ENCODE measurements at places on chromosomes 5 and 9.

DNA sequence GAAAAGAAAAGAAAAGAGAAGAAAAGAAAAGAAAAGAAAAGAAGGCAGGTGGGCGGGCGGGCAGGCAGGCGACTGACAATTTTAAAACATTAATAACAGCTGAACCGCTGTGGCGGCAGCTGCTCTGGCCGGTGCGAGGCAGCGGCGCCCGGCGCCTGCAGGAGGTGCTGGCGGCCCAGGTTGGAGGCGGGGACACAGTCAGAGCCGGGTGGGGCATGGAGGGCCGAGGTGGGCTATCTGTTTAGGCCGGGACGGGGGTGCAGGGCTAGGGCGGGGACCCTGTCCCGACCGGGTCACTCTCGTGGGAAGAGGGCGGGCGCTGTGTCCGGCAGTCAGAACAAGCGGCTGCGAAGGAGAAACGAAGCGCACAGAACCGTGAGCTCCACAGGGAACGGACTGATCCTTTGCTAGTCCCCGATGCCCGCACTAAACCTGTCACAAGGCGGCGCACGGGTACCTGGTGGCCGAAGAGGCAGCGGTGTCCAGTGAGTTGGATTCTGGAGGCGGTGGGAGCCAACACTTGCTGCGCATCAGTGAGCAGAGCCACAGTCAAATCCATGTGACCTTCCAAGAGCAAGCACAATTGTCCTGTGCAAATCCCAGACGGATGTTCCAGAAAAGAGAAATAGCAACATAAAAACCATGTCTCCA lies 13.6 kb upstream of the ALDOB start:
- peak; percentile 13 for DNase-seq

GRCh38 chr5:133642153-133642722 lies 29.9 kb upstream of the FSTL4 start:
- no peak for DNase-seq

DNA sequence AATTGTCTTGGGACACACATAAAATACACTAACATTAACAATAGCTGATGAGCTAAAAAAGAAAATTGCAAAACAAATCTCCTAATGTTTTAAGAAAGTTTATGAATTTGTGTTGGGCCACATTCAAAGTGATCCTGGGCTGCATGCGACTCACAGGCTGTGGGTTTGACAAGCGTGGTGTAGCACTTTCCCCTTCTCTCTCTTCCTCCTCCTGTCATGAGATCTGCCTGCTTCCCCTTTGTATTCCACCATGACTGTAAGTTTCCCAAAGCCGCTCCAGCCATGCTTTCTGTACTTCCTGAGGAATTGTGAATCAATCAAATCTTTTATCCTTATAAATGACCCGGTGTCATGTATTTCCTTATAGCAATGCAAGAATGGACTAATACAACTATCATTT lies 178.0 kb downstream of the TLR4 start:
- DNase-seq, result no peak

DNA sequence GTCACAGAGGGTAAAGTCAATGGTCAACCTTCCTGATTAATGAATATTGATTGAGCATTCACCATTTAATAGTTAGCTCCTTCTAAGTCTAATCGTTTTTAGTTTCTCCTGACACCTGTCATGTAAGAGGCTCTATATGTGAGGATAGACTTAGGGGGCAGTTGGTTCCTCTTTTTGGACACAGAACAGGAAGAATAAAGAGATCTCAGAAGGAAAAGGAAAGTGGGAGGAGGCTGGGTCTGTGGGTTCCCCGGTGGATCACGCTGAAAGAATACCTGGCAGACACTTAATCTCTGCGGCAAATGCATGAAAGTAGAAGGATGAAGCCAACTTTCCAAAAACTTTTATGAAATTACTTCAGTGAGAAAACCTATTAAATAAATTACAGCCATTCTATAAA lies 98.4 kb downstream of the PDE4D start:
- no peak for DNase-seq

GRCh38 chr9:129958796-129959195 lies 84.2 kb downstream of the FNBP1 start:
- DNase-seq, result no peak

DNA sequence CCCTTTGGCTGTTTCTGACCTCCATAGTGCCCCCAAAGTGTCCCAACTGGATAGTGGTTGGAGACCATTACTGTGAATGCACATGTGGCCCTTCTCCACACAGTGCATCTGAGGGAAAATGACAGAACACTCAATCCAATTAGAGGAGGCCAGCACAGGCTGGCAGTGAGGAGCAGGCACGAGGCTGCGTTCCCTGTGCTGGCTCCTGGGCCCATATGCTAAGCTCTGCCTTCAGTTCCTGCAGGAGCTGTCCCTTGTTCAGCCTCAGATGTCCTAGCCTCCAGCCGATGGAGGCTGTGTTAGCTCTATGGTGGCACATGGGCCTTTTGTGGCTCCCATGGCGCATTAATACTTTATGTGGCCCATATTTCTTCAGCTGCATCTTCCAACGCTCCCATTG lies 35.8 kb downstream of the ALG2 start:
- no peak for DNase-seq

DNA sequence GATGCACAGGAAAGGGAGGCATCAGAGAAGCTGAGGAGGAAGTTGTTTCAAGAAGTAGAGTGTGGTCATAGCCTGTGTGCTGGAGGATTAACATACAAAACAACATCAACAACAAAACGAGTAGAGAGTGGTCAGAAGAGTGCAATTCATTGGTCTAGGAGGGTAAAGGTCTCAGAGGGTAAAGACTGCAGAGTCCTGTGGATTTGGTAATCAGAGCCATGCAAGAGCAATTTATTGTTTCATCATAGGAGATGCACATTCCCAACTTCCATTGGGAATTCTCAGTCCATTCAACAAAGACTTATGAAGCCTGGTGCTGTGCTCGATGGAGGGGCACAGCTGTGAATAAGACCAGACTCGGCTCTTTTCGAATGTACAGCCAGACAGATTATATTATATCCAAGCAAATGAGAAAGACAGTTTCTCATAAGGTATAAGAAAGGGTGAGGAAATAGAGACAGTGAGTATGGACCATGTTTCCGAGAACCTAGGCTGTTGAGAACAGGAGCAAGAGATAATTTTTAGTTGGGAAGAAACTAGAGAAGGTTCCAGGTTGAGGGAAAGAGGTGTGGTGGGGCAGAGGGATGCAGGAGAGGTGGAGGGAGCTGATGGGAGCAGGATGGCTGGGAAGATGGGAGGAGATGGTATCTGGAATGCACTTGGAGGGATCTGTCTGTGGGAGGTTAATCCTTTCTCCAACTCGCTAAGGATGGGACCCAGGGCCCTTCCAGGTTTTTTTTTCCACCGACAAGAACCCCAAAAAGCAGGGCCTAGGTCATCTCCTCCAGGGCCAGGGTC lies 7.9 kb upstream of the MYORG start:
- no peak for DNase-seq

DNA sequence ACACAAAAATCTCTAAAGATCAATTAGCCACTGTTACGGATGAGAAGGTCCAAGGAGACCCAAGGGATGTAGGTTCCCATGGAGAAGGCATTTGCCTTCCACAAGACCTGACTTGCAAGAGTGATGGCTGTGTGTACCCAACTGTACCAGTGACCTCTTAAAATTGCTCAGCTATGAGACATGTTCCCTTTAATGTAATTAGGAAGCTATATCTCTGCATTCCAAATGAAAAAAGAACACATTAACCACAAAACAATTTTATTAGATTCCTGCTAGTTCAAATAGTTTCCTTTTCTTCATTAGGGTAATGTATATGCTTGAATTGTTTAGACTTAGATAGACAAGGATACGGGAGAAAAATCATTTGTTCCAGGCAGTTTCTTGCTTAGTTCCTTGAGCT lies 3.3 kb downstream of the OR2Y1 start:
- no peak for DNase-seq

DNA sequence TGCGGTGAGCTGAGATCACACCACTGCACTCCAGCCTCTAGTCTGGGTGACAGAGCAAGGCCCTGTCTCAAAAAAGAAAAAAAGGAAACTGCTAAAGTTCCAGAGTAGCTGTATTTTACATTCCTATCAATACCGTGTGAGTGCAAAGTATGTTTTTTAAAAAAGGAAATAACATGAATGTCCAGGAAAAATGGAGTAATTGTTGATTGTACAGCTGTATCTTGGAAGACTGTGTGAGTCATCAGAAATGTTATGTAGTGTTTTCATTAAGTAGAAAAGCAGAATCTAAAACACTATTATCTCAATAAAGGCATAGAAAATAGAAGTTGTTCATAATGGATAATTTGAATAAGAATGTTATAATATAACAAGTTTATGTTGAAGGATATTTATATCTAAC lies 53.9 kb downstream of the ZCCHC7 start:
- DNase-seq, result no peak

- no peak for DNase-seq
Measured at GRCh38 chr5:149129181-149129580, 12.1 kb upstream of the ABLIM3 start.

DNA sequence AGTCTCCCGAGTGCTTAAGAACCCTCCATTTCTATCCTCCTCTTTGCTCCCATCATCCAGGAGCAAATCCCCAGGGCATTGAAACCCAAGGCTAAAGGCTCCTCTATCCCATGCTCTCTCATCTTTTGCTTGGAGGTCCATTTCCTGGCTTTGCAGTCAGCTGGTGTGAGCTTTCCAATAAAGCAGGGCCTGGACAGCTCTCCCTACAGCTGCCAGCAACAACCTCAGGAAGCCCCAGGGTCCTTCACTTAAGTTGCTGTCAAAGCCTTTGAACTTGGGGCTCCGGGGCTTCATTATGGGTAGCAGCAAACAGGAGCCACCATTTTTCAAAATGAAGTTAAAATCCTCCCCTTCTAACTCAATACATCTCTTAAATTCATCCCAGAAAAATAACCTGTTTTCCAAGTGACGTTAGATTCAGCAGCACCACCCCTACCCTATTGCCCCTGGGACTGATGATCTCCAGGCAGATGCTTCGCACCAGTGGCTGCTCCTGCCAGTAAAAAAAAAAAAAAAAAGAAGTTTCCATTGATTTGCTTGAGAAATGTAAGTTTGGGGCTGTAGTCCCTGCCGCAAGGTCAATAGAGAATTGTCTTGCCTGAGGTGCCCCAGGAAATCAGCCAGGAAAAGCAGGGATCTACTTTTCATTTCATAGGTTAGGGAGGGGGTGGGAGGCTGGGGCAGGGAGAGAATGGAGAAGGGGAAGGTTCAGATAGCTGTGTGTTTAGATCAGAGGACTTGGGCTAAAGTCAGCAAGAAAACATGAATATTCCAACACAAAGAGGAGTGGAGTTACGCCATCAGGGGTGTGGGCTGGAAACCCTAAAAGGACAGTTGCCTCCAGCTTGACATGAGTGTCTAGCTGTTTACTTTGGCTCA lies 83.8 kb upstream of the IL6ST start:
- DNase-seq, result no peak

Measured in T-helper 2 cell treated with Interferon-gamma antibody and Interleukin-4, amounts not matched to agents 5 μg/mL and 100 μg/mL, for 36 hours (primary cell).